ENCODE measurements at places on chromosomes 11 and 22.

GRCh38 chr11:13776134-13776815, 107.8 kb downstream of the FAR1 start:
- no peak for DNase-seq

- DNase-seq = no peak
These were observed 33.6 kb downstream of the PPME1 start for GRCh38 chr11:74204701-74205100.

DNA sequence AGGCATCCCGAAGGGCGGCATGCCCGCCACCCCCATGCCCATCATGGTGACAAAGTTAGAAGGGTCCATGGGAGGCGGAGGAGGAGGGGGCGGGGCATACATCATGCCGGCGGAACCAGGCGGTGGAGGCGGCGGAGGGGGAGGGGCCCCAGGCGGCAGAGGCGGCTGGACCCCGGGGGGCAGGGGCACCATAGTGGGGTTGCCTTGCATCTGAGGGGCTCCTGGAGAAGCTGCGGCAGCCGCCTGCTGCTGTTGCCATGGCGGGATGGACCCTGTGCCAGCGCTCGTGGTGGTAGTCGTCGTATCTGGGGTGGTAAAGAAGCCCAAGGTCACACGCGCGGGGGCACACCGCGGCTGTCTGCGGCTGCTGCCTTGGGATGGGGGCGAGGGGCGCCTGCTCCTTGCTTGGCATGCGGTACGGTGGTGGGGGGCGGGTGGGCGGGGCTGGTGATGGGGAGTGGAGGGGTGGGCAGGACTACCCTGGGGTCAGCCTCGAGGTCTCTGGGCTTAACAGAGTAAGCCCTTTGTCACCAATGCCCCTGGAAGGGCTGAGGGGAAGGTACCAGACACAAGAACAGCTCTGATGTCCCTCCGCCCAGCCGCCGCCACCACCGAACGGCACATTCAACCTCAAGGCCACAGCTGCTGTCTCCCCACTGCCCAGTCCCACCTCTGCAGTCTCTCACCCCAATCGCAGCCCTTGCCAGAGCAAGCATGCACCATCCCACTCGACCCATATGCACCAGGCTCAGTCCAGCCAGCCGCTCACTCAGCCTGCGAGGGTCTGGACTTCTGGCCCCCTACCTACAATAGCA, 6.3 kb upstream of the PYGM start:
- DNase-seq = no peak

GRCh38 chr22:29475550-29475949, 4.5 kb upstream of the NEFH start:
- DNase-seq = no peak

DNA sequence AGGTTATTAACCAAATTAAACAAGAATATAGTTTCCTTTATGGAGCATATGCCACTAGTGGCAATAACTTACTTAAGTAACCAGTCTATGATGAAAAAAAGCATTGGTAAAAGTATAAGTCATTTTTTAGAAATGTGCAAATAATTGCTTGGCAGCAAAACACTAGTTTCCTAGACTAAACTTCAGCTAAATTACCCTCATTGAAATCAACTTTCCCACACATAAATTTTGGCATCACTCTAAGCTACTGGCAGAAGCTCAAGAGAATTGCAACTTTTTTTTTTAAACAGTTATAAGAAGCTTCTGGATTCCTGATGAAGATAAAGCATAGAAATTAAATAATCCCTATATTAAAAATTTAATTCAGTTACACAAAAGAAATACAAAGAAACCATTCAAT, 12.5 kb downstream of the CCDC34 start:
- no peak for DNase-seq

- DNase-seq = no peak
These were observed 60.9 kb upstream of the NECTIN1 start for GRCh38 chr11:119789766-119790407.

- DNase-seq = no peak
These were observed 63.5 kb downstream of the SIK2 start for GRCh38 chr11:111665777-111666176.

DNA sequence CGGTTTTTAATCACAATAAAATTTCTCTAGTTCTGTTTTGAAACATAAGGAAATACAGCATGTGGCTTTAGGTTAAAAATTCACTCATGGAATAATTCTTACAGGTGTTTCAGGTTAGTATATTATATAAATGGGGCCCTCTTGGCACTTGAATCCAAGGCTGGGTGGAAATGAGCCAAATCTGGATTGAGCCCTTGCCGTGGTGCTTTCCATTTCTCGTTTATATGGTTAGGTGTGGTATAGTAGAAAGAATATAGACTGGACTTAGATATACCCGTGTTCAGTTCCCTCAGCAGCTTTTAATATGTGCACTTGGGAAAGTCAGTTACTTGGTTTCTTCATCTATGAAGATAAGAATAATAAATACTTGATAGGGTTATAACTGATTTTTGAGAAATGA, 16.0 kb downstream of the ZFP91 start:
- DNase-seq = no peak

- no peak for DNase-seq
These were observed 378.7 kb upstream of the ANO5 start for GRCh38 chr11:21814169-21814568.

- DNase-seq = no peak
These were observed 23.1 kb upstream of the IZUMO1R start for GRCh38 chr11:94281324-94281723.

DNA sequence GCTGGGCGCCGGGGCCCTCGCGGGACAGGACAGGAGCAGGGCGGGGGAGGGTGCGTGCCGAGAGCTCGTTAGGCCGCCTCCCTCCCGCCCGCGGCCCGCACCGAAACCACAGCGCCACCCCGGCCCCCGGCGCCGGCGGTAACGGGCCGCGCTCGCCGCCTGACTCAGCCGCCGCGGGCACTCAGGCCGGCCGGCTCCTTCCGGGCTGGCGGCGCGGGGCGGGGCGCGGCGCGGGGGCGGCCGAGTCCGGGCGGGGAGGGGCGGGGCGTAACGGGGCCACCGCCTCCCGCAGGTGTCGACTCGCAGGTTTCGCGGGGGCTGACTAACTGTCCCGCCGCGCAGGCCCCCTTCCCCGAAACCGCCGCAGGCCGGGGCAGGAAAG, at the start of gene AP5B1:
Gene AP5B1, minus strand, starts transcription at position 207 of the 382 bp plus-strand sequence. CDS start 385 bp downstream, outside the sequence.
- DNase-seq = peak; percentile 87

DNA sequence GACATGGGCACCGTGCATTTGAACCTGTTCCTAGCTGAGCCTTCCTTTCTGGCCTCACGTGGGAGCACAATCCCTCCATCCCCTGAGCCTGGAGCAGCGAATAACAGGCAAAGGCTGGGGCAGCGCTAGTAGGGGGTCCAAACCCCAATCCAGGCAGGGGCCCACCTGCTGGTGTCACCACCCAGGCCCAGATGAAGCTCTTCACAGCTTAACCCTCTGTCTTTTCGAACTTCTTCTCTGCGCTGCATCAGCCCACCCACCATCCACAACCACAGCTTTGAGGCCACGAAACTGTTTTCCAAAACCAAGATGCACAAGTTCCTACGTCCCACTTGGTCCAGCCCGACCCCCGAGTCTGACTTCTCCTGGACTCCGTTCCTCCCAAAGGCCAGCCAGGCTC, 11.5 kb downstream of the KCNC1 start:
- DNase-seq = no peak

- no peak for DNase-seq
These were observed 194.0 kb downstream of the LARGE1 start for GRCh38 chr22:33726294-33726734.

DNA sequence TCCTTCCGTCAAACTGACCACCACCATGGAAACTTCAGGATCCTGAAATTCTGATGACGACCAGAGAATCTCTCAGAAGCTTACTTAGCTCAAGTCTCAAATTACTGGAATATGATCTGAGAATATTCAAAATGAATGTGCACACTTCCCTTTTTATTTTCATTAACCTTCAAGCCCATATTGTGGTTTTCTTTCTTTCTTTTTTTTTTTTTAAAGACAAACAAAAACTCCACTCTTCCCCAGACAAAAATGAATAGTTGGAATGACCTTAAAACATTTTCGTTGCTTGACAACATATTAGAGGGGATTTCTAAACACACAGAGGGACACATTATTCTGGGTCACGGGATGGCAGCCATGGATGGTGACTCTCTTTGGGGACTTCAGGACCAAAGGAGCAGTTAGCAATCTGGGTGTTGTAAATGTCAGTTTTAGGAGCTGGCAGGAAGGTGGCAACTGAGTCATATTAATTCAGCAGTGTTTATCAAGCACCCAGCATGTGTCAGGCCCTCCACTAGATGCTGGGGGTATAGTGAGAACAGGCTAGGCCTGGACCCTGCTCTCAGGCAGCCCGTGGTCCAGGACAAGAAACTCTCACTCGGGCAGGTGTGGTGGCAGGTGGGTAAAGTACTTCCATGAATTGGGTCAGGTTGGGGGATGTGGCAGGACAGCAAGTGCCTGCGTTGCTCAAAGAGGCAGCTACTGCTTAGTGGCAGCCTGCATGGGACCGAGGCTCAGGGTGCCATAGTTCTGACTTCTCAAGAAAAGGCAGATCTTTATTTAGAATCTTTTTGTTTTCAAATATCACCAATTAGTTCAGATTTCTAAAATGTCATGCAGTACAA, 126.1 kb downstream of the HIPK3 start:
- DNase-seq = no peak

- peak; percentile 39 for DNase-seq
These were observed 102.2 kb upstream of the FGF3 start for GRCh38 chr11:69921128-69922014.

- DNase-seq = no peak
These were observed 24.3 kb upstream of the GAB2 start for GRCh38 chr11:78441956-78442355.

All from activated CD8-positive, alpha-beta memory T cell treated with anti-CD3 and anti-CD28 coated beads, Interleukin-2, amount 50 U/mL, for 48 hours (primary cell).